ENCODE measurements at places on chromosomes 4 and X. TPM values are rescaled to one million over a fixed set of nuclear protein-coding genes. Genes with fewer than 3 reads are reported as not detected.

The ZNF182 gene
- total RNA-seq: 6.0 TPM

The SPIN2A gene
- 0.44 TPM for total RNA-seq

The USP26 gene
- not detected for total RNA-seq

The SYTL5 gene
- not detected for total RNA-seq

The AMTN gene
- total RNA-seq: not detected

The TMEM255A gene
- not detected for total RNA-seq

DNA sequence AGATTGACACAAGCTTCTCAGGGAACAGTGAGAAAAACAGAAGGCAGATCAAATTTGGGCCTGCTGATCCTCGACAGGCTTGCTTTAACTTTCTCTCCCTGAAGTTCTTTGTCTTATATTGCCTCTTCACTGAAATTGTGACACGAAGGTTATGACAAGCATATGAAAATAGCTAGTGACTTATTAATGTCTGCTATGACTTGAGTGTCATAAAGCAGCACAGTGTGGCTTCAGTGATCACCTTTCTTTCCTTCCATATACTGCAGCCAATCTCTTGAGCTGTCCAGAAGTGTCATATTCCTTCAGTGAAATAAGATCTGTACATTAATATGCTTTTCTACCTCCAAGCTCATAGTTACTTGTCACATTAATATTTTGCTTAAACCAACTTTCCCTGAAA is 870.2 kb downstream of the C4orf33 start:
- no peak overlapping the region for H3K4me3 ChIP-seq
- no peaks in the 10 kb centered on the region for H3K27me3 ChIP-seq
- H3K4me1 ChIP-seq: no peaks in the 10 kb centered on the region
- H3K36me3 ChIP-seq: no peaks in the 10 kb centered on the region
- no peak for DNase-seq

- DNase-seq: no peak
- H3K27me3 ChIP-seq: no peaks in the 10 kb centered on the region
- H3K36me3 ChIP-seq: peaks cover 4% of the 10 kb centered on the region
Observed at GRCh38 chr4:165879641-165880040, 6.6 kb downstream of the TLL1 start.

DNA sequence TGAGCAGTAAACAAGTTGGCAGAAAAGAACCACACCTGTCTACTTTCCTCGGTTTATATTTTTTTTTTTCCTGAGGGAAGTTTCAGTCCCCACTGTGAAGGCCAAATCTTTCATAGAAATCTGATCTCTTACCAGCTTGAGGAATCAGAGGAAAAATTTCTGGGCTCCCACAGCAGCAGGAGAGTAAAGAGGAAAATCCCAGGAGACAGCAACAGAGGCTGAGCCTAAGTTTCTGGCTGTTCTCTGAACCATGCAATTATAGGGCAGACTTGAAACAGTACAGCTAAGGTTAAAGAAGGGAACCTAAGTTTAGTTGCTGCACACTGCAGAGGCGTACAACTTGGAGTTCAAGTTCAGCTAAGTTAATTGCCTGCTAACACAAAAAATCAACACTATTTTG is 1090.9 kb upstream of the INTU start:
- no peak for DNase-seq
- no peaks in the 10 kb centered on the region for H3K27me3 ChIP-seq
- no peak overlapping the region for H3K4me3 ChIP-seq
- H3K4me1 ChIP-seq: no peaks in the 10 kb centered on the region

DNA sequence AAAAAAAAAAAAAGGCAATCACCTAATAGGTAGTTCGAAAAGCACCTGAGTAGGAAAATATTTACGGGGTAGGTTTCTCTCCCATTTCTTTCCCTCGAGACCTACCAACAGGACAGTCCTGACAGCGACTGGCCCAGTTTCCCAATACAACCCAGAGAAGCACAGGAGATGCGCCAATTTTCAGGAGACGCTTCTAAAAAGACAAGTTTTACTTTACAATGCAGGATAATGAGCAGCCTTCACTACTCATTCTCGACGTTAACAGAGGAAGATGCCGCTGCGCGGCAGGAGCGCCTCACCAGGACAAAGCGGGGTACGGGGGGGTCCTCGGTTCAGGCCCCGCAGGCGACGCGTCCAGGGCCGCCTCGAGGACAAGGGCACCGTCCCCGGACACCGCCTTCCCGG is 708 bp downstream of the BCLAF3 start:
- no peaks in the 10 kb centered on the region for H3K36me3 ChIP-seq
- H3K4me1 ChIP-seq: peaks cover 7% of the 10 kb centered on the region
- DNase-seq: peak; percentile 5
- H3K4me3 ChIP-seq: peak overlapping the region; percentile 69

- H3K27me3 ChIP-seq: no peaks in the 10 kb centered on the region
- no peak for DNase-seq
- H3K27ac ChIP-seq: no peak overlapping the region
- H3K36me3 ChIP-seq: no peaks in the 10 kb centered on the region
- H3K4me1 ChIP-seq: peaks cover 5% of the 10 kb centered on the region
- no peak overlapping the region for H3K4me3 ChIP-seq
Observed at GRCh38 chr4:175622887-175623286, 189.2 kb downstream of the GPM6A start.

DNA sequence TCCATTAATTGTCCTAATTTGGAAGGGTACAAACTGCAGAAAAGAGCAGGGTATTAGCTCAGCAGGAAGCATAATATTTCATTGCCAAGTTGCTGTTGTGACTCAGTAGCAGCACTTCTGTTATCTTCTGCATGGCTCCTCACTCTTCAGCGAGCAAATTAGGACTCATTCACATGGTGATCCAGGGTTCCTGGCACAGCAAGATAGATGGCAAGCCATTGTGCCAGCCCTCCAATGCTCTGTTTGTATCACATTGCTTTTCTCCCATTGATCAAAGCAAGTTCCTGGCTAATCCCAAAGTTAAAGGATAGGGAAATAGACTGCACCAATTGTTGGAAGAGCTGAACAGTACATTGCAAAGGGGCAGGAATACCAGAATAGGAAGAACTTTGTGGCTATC is 382.5 kb upstream of the ATOH1 start:
- H3K27me3 ChIP-seq: no peaks in the 10 kb centered on the region
- no peak overlapping the region for H3K4me3 ChIP-seq
- no peaks in the 10 kb centered on the region for H3K36me3 ChIP-seq

DNA sequence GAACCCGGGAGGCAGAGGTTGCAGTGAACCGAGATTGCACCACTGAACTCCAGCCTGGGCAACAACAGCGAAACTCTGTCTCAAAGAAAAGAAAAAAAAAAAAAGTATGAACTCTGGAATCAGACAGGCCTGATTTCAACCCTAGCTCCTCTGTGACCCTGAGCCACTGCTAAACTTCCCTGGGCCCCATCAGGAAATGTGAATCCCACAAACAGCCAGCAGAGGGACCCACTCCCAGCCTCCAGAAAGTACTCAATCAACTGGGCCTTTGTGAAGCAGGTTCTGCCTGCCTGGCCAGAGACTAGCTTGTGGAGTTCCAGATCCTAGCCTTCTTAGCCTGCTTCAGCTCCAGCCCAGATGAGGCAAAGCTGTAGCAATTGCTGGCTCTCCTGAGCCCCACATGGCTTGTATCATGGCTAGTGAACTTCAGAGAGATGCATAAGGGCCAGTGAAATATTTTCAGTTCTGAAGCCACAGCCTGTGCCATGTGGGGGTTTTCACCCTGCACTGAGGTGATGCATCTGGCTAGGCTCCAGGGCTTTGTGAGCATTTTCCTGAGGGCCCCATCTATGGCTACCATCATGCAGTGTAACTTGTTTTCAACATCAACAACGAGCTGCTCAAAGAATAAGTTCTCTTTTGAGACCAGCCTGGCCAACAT is 7.2 kb upstream of the IDS start:
- H3K27me3 ChIP-seq: no peaks in the 10 kb centered on the region
- DNase-seq: peak; percentile 66
- no peak overlapping the region for H3K27ac ChIP-seq
- H3K36me3 ChIP-seq: peaks cover 7% of the 10 kb centered on the region

DNA sequence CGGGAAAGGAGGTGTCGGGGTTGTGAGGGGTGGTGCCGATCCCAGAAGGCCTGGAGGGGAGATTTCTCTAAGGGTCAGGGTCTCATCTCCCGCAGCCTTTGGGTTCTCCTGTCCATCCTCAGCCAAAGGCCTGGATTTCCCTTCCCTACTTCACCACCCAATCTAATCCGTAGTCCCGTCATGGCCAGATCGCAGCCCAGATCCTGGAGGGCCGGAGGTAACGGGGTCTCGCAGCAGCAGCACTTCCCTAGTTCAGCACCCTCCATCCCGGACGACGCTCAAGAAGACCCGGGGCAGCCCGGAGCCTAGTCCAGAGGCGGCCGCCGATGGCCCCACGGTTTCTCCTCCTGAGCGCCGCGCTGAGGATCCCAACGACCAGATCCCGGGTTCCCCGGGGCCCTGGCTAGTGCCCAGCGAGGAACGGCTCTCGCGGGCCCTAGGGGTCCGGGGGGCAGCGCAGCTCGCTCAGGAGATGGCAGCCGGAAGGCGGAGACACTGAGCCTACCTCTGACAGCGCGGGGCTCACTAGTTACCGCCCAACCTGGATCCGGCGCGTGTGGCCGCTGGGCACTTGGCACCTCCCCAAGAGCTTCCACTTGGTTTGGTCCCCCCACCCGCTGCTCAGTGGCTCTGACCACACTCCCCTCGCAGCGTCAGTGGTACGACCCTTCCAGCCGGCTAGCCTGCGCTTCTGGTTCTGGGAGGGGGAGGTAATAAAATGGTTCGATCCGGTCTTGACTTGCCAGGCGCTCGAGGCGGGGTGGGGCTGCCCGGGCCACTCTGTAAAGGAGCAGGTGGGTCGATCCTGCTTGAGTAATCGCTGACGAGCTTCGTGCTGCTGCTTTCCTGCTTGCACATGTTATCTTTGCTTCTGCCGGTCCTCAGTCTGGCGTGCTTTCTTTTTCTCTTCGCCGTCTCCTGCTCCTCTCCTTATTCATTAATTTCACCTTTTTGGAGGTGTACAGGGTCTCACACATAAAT is 3.6 kb downstream of the MAGIX start:
- H3K36me3 ChIP-seq: no peaks in the 10 kb centered on the region
- H3K27me3 ChIP-seq: no peaks in the 10 kb centered on the region
- H3K27ac ChIP-seq: peak overlapping the region; percentile 97
- H3K4me1 ChIP-seq: peaks cover 13% of the 10 kb centered on the region

GRCh38 chr4:107380836-107381438 is 339.1 kb downstream of the PAPSS1 start:
- H3K27ac ChIP-seq: peak overlapping the region; percentile 11
- no peak for DNase-seq
- H3K4me1 ChIP-seq: peaks cover 17% of the 10 kb centered on the region
- H3K4me3 ChIP-seq: no peak overlapping the region
- H3K36me3 ChIP-seq: no peaks in the 10 kb centered on the region

GRCh38 chr4:8739820-8740665 is 131.6 kb downstream of the HMX1 start:
- no peaks in the 10 kb centered on the region for H3K4me1 ChIP-seq
- no peak overlapping the region for H3K4me3 ChIP-seq
- no peaks in the 10 kb centered on the region for H3K36me3 ChIP-seq
- no peak overlapping the region for H3K27ac ChIP-seq

- H3K4me1 ChIP-seq: no peaks in the 10 kb centered on the region
- no peak overlapping the region for H3K4me3 ChIP-seq
- H3K27me3 ChIP-seq: no peaks in the 10 kb centered on the region
- no peak for DNase-seq
- peaks cover 6% of the 10 kb centered on the region for H3K36me3 ChIP-seq
Observed at GRCh38 chr4:36740796-36741310, 459.4 kb downstream of the DTHD1 start.

- H3K36me3 ChIP-seq: no peaks in the 10 kb centered on the region
- no peak overlapping the region for H3K4me3 ChIP-seq
- no peaks in the 10 kb centered on the region for H3K4me1 ChIP-seq
- no peaks in the 10 kb centered on the region for H3K27me3 ChIP-seq
Observed at GRCh38 chrX:793216-793770, 162.7 kb downstream of the SHOX start.

- H3K27me3 ChIP-seq: peaks cover 11% of the 10 kb centered on the region
- DNase-seq: peak; percentile 51
- no peak overlapping the region for H3K27ac ChIP-seq
- no peaks in the 10 kb centered on the region for H3K36me3 ChIP-seq
- no peaks in the 10 kb centered on the region for H3K4me1 ChIP-seq
Observed at GRCh38 chr4:114383721-114384120, 214.9 kb upstream of the UGT8 start.

DNA sequence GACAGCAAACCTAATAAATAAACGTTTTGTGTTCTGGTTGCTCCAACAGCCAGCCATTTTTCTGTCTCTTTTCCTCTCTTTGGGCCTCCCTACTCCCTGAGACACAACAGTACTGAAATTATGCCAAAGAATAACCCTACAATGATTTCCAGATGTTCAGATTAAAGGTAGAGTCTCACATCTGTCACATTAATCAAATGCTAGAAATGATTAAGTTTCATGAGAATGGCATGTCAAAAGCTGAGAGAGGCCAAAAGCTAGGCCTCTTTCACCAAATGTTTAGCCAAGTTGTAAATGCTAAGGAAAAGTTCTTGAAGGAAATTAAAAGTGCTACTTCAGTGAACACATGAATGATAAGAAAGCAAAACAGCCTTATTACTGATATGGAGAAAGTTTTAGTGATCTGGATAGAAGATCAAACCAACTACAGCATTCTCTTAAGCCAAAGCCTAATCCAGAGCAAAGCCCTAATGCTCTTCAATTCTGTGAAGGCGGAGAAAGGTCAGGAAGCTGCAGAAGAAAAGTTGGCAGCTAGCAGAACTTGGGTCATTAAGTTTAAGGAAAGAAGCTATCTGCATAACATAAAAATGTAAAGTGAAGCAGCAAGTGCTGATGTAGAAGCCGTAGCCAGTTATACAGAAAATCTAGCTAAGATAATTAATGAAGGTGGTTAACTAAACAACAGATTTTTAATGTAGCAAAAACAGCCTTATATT is 182.1 kb upstream of the NUDT6 start:
- H3K4me3 ChIP-seq: no peak overlapping the region
- no peaks in the 10 kb centered on the region for H3K27me3 ChIP-seq
- no peak overlapping the region for H3K27ac ChIP-seq
- H3K4me1 ChIP-seq: peaks cover 5% of the 10 kb centered on the region
- DNase-seq: no peak

GRCh38 chrX:100863326-100863864 is 10.8 kb downstream of the NOX1 start:
- H3K27ac ChIP-seq: no peak overlapping the region
- peaks cover 64% of the 10 kb centered on the region for H3K27me3 ChIP-seq

Measured in MCF 10A (cell line).